ENCODE measurements at places on chromosomes 1 and 21.
A peak's percentile ranks its signal among the peaks of the same experiment; 100 is the strongest.

GRCh38 chr1:213484333-213484732 lies 433.3 kb downstream of the RPS6KC1 start:
- DNase-seq, result no peak

GRCh38 chr1:205496661-205497060 lies 7.8 kb upstream of the CDK18 start:
- no peak for DNase-seq

DNA sequence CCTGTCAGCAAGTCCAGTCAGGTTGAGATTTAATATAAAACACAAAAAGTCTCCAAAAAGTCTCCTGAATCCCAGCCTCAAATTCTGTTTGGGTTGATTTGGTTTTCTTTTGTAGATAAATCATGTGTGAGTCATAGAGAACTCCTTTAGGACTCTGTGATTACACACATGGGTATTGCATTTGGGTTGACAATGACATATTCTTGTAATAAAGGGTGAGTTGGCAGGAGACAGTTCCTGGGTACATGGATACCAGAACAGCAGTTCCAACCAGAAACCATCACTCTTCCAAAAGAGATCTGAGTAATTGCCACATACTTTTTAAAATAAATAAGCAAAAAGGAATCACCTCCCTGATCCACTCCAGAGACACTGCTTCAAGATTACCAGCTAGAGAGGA lies 8.9 kb downstream of the CR2 start:
- DNase-seq, result no peak

DNA sequence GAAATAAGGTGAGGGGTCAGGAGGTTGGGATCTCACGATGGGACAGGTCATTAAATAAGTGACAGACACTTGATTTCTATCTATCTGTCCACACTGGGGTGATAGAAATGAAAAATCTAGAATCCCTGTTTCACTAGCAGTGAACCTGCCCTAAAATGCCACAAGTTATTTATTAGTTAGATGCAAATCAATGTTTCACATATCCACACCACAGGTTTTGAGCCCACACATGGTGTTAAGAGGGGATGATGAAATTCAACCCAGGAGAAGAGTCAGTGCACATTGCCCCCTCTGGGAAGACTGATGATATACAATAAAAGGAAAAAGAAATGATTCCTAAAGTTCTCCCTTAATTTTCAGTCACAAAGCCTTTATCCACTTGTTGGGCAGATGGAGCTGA lies 10.1 kb upstream of the NTPCR start:
- no peak for DNase-seq

DNA sequence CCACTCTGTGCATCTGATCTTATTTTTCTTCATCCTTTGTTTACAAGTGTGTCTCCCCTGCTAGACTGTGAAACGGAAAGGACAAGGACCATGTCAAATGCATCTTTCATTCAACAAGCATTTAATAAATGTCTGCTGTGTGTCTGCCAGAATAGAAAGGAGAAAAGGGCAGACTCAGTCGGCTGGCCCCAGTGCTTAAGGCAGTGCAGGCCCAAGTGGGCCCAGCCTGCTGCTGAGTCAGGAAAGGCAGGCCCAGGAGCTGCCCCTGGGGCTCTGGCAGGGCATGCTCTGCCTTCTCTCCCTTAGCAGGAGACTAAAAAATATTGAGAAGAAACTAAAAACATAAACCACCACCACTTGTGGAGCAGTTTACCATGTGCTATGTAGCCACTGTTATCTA lies 38.1 kb downstream of the PLEKHA6 start:
- DNase-seq, result no peak

GRCh38 chr1:34715139-34715538 lies 39.7 kb upstream of the GJB5 start:
- DNase-seq, result no peak

- no peak for DNase-seq
Measured at GRCh38 chr1:66239834-66240233, 294.1 kb upstream of the SGIP1 start.

GRCh38 chr1:2625311-2625710 lies 7.5 kb downstream of the MMEL1 start:
- DNase-seq, result no peak

- no peak for DNase-seq
Measured at GRCh38 chr1:180247061-180247460, 17.0 kb downstream of the LHX4 start.

DNA sequence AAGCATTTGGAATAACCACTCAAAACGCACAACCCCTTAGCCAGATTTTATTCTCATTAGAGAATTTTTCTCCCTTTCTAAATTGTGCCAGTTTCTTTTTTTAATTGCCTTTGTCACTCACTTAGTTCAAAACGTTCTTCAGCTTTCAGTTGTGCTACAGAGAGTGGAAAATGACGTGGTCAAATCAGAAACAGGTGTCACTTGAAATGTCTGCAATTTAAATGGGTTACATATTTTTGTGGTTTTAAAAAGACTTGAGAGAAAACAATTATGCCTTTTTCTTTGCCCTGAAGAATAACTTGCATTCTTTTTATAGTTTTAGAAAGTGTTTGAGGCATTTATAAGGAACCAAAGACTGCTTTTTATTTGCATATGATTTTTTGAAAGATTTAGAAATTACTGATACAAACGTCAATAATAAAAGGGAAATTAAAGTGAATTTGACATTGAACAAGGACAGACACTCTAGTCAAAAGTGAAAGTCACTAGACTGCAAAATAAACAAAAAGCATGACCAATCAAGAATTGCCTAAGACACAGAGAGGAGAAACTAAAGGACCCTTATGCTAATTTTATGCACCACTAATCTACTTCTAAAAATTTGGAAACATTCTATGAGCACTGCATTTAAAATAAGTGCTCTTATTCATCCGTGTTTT lies 191.0 kb downstream of the TPR start:
- no peak for DNase-seq

GRCh38 chr21:46634966-46635323 lies 529 bp upstream of the PRMT2 start:
- peak; percentile 62 for DNase-seq

GRCh38 chr1:98068016-98068415 lies 147.2 kb upstream of the DPYD start:
- DNase-seq, result no peak

- peak; percentile 55 for DNase-seq
Measured at GRCh38 chr1:101136739-101137138, 100.1 kb upstream of the S1PR1 start.

GRCh38 chr1:151289991-151290708 lies 8.1 kb downstream of the ZNF687 start:
- no peak for DNase-seq

DNA sequence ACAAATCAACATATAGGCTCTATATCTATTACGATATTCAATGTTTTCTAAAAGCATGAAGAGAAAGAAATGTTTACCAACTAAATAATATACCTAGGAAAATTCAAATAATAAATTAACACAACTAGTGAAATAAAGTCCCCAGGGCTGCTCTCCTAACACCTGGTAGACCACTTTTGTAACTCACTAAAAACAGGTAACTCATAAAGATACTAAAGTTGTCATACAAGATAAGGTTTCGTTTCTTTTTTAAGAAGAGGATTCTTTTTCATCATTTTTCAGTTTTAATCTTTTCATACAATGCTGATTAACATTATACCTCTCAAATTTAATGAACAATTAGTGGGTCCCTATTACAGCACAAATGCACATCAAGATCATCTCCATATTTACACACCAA lies 99.0 kb downstream of the ZZZ3 start:
- no peak for DNase-seq

- DNase-seq, result peak; percentile 45
Measured at GRCh38 chr1:154747740-154748404, 122.2 kb downstream of the KCNN3 start.

- DNase-seq, result no peak
Measured at GRCh38 chr1:88780485-88780884, 96.4 kb downstream of the PKN2 start.

- DNase-seq, result no peak
Measured at GRCh38 chr21:39714331-39714730, 30.7 kb upstream of the IGSF5 start.

DNA sequence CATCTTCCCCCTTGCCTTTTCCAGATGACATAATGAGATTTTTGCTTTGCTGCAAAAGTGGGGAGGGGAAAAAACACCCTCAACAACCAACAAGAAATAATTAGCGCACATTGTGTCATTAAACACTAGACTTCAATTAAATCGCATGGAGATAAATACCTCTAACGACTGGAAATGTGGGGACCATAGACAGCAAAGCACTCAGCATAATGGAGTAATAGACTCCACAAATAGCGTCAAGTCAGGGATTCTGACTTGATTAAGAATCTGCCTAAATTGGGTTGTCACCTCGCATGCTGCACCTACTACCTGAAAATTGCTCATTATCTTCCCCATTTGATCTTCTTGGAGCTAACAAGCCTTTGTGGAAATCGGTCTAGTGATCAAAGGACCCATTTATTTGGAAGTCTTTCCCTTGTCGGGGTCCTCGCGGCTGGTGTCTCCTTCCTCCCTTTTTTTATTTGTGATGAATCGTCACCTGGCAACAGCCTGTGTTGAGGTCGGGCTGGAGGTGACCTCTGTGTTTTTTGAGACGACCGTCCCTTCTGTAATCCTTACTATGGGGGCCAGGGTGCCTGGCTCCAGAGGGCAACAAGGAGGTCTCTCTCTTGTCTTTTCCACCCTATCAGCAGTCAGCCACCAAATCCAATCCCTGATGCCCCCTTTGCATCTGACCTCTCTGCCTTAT lies 75.3 kb upstream of the IGSF21 start:
- no peak for DNase-seq

DNA sequence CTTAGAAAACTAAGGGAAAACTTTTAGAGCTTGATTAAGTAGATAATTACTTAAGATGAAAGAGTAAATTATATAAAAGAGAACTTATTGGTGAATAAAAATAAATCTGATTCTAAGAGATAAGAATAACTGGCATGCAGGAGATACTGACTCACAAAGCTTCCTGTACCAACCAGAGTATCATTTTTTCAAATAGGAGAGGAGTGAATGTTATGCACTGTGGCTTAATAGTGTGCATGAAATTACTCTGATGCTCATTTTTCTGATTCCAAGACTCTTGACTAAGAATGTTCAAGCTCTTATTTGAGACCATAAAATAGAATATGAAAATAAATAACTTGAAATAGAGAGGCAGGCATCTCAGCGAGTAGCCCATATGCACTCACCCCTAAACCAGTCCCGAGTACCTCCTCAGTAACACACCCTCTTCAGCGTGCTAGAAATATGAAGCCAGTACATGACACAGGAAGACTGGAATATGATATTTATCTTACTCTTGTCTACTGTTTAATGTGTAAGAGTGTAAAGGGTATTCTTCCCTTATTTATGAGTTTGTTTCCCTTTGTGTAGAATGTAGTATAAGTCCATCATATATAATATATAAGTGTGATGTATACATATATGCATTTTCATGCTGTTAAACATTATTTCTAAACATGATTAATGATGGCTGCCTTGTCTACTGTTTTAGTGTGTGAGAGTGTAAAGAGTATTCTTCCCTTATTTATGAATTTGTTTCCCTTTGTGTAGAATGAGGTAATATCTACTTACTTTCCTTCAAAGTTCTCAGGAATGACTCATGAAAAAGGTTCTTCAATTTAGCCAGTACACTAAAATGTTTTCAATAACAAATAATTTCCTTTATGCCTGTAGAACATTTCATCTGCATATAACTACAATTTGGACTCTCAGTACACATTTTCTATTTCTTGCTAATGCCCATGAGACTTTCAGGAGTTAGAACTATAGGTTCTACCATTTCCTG lies 99.2 kb upstream of the PALMD start:
- DNase-seq, result no peak

DNA sequence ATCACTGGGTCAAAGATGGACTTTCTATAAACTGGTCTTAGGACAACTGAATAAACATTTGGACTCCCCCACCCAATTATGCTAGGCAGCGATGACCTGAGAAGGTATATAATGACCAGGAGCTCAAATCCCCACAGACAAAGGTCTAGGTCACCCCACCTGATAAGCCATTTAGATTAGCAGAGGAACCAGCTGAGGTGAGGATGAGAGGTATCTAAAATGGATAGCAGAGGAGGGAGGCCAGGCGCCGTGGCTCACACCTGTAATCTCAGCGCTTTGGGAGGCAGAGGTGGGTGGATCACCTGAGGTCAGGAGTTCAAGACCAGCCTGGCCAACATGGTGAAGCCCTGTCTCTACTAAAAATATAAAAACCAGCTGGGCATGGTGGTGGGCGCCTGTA lies 33.7 kb downstream of the PABPC4 start:
- no peak for DNase-seq

GRCh38 chr1:169090900-169091311 lies 15.6 kb upstream of the ATP1B1 start:
- no peak for DNase-seq

GRCh38 chr1:14707531-14708445 lies 109.3 kb downstream of the KAZN start:
- DNase-seq, result no peak

DNA sequence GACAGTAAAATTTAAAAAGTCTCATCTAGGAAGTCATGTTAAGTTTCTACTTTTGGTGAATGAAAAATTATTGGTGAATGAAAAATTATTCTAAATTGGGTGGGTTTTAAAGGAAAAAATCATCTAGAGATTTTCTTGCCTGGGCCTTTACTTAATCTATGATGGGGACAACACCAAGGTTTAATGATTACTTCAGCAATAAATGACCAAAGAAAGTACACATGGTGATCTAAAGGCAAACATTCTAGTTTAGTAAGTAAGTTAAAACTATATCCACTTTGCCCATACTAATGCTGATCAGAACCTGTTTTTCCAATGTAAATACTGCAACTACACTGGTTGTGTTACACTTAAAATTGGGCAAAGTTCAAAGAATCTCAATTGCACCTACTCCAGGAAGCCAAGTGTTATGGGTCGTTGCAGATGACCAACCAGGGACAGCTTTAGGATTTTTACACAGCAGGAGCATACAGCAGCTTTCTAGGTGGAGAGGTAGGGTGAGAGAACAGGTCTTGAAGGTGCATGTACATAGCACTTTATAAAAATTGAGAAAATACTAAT lies 14.6 kb upstream of the RPL5 start:
- no peak for DNase-seq

DNA sequence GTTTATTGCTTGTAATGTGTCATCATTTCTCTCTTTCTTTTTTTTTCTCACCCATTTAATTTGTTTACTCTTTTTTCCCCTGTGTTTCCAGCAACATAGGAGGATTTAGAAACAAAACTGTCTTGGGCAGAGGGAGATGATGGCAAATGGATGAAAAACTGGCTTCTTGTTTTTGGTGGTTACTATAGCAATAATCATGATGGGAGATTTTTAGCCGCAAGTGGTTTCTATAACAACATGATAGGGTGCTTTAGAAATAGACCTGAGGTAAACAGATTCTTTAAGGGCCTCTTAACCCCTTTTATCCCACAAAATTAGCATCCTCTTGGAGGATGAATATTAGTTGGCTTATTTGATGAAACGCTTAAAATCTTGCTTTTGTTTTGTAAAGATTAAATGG lies 51.6 kb downstream of the CRB1 start:
- peak; percentile 9 for DNase-seq

- no peak for DNase-seq
Measured at GRCh38 chr1:15090373-15090772, 63.2 kb upstream of the TMEM51 start.
